ENCODE measurements at places on chromosomes 12 and 14.

GRCh38 chr12:94062796-94063635 lies 85.4 kb upstream of the PLXNC1 start:
- no peak for DNase-seq

DNA sequence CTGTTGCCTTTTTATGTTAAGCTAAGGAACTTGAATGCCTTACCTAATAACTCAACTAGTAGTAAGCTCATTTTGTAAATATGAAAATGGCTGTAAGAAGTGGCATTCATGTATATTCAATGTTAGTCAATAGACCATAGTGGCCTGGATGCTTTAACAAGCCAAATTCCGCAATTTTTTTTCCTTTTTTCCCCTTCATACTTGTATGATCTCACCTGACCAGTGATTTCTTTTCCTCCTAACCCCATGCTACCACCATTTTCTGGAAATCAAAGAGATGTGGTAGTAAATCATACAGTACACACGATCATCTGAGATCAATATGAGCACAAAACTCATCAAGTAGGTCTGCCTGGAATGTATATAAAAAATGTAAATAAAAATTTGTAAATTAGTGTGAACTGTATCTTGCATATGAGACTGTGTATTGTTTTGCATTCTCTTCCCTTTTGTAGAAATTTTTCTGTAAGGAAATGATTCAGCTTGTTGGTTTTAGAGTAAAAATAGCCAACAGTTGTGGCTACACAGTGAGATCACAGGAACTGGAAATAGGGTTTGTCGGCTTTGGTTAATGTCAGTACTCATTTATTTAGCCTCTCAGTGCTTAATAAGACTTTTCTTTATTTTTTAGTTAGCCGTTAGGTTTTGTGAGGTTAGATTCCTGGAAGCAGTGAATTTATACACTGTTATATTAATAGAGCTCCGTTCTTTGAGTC lies 62.5 kb downstream of the ETNK1 start:
- peak; percentile 74 for DNase-seq

DNA sequence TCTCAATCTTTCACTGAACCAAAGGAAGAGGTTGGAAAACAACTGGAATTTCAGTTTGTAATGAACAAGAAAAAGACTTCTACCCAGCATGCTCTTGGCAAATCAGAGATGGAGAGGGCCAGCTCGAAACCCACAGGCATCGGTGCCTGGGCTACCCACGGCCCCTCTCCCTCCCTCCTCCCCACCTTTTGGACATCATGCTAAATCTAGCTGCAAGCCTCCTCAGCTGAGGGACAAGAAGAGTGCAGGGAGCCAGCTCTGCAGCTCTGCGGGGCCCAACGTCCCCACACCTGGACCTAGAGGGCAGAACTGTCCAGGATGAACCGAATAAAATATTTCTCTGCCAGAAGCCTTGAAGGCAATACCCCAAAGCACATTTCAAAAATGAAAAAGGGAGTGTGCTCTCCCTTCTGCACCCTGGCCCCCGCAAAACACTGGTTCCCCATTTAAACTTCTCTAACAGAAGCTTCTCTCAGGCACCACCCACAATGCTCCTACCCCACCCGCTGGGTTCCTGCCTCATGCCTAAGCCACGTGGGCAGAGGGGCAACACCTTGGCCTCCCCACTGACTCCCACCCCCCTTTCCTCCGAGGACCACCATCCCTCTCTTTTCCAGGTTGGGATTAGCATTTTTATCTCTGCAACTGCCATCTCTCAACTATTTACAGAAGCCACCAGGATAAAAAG lies 8.2 kb downstream of the CAMKK2 start:
- no peak for DNase-seq

DNA sequence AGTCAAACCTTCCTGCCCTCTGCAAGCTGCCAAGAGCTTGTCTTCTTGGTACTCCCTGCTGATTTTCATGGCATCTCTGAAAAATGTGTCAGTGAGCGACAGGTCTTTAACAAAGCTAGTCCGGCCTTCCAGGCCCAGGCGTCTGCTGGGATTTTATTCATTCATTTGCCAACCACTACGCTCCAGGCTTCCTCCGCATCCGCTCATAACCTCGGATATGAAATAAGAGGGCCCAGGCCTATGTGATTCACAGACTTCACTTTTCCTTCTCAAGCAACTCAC lies 13.8 kb downstream of the TSPAN9 start:
- DNase-seq = no peak

Measured in mesenchymal stem cell (in vitro differentiated cells and primary cell).